ENCODE measurements at places on chromosomes 11 and 22.

DNA sequence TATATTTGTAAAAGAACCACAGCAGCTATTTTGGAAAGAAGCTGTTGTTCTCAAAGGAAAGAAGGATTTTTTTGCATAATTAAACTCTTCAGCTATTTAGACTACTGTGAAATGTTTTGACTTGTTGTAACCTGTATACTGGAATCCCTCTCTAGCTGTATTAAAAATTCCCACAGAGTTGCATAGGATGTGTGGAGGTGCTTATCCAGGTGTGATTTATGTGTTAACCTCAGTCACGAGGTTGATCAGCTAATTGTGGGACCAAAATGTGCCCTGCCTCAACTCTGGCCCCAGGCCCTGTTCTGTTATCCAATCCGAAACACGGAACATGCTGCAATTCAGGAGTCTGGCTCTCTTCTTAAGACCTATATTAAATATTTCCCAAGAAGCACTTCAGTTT lies 70.1 kb downstream of the LIF start:
- no peak for DNase-seq

- DNase-seq, result no peak
Observed at GRCh38 chr22:35377735-35378134, 3.2 kb upstream of the HMOX1 start.

DNA sequence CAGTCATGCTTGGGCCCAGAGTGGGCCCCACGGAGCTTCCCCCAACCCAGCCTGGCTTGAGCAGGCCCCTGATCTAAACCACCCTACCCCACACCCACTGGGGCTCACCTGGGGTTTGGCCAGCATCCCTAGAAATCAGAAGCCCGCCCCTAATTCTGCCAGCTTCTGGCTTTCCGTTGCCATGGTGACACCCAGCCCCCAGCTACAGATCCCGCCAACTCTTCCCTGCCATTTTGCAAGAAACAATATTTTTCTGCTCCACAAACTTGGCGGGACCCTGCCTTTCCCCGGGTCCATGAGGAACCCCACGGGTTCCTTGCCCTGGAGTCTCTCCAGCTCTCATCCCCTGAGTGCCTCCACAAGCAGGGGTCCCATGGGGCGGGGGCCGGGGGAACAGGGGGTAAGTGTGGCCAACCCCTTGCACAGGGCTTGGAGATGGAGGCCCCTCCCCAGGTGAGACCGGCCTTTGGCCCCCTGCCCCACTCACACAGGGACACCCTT lies 90.0 kb downstream of the CDKN1C start:
- DNase-seq, result no peak

DNA sequence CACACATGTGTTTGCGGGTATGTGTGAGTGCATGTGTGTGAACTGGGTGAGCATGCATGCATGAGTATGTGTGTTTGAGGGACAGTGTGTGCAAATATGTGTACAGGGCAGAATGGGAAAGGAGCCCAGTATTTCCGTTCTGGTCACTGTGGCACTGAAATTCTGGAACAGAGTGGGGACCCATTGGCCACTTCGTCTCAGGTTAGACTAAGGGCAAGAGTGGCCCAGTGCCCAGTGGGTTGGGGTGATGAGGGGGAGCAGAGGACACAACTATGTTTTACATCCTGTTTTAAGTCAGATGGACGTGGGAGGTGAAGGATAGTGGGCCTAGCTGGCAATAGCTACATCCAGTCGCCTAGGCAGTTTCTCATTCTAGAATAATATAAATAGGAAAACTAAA lies 438.5 kb downstream of the DYNC2H1 start:
- DNase-seq, result no peak

GRCh38 chr11:67213178-67213621 lies 53.1 kb upstream of the GRK2 start:
- no peak for DNase-seq

DNA sequence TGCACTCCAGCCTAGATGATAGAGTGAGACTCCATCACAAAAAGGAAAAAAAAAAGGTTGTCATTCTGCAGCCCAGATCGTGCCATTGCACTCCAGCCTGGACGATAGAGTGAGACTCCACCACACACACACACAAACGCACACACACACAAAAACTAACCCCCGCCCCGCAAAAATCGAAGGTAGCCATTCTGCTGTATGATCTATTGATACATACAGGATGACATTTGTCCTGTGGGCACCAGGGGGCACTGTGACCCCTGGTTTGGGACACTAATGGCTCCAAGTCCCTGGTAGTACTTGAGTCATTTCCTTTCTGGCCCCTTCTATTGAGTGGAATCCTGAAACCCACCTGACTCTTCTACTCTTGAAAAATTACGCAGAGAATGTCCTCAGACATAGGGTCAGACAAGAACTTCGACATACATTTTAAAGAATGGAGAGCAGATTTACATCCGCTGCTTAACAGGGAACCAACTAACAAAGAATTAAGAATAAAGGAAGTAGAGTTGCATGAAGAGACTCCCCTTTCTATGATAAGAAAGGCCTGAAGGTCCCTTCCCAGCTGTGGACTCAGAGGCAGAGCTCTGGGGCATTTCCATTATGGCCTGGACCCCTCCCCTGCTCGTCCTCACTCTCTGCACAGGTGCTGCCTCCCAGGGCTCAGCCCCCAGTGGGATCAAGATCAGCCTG lies 35.0 kb upstream of the PRAME start:
- peak; percentile 37 for DNase-seq

DNA sequence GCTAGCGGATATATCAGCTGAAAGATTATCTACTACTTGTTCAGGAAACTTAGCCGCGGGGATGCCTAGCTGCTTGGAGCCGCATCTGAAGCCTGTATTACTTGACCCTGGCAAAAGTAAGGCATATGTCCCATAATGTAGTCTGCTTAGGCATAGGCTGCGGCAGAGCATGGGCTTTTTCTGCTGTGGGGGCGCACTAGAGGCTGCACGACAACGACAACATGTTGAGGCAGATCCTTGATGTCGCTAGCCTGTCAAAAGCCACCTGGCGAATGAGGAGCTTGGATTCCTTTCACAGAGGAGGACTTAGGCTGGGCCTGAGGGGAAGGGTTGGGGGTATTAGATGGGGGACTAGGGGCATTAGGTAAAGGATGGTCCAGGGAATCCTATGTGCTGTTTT lies 1.1 kb upstream of the OR52N2 start:
- DNase-seq, result no peak

DNA sequence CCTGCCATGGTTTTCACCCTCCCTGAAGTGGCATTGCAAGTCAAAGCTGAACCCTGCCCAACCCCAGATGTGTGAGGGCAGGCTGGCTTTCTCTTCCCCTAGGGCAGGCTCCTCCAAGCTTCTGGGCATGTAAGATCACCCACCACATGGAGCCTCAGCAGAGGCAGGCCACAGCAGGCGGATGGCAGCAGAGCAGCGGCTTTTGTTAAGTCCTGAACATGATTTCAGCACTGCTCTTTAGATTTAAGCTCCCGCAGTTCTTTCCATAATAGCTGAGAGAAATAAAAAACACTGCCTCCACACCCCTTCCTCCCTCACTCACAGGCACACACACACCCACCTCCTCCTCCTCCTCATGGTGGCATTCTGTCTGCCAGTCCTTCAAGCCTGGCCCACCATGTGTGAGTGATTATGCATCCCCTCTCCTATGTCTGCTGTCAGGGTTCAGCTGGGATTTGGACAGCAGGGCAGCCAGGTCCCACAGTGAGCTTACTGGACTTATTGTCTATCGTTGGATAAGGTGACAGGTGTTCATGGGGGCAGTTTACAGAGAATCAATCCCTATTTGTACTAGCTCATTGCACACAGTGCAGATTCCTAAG lies 5.0 kb upstream of the NTM start:
- no peak for DNase-seq

- DNase-seq, result no peak
Observed at GRCh38 chr11:69008737-69009440, 4.2 kb downstream of the MRGPRF start.

- DNase-seq, result no peak
Observed at GRCh38 chr11:33713151-33713855, 12.7 kb upstream of the C11orf91 start.

DNA sequence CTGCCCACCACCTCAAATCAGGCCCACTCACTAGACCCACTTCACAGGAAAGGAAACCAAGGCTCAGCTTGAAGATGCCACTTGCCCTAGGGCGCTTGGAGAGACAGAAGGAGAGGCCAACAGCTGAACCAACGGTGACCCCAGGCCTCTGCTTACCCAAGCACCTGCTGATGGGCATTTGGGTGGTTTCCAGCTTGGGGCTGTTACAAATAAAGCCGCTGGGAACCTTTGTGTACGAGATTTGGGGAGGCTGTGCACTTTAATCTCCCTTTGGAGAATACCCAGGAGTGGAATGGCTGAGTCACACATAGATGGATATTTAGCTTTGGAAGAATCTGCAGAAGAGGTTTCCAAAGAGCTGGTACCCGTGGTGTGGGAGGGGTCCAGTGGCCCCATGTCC lies 50.9 kb upstream of the LINC01488 start:
- DNase-seq, result no peak

DNA sequence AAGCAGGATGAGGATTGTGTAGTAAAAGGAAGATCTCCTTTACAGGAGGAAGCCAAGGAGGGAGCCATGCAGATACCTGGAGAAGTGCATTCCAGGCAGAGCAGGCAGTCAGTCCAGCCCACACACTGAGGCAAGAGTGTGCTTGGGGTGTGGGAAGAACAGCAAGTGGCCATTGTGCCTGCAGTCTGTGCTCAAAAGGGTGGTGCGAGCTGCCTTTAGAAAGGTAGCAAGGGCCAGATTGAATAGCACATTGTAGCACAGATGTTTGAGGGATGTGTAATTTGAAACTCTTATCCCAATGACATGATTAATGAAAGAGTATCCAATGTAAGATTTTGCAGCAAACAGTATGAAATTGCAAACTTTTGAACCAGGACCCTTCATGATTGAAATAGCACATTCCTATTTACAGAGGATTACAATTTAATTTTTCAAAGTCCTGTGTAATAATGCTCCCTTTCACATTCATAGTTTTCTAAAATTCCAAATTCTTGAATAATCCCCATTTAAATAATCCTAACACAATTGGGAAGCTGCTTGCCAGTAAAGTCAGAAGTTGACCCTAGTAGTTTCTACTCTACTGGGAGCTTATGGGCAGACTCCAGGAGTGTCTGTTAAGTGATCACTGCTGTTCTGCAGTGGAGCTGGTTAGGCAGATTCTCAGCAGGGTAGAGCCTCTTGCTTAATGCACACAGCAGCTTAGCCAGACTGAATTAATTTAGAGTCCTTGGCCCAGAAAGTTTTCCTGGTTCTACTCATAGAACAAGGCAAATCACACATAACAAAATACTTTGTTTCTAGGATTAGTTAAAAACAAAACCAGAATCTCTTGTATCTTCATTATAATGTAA lies 78.1 kb downstream of the CYB5R2 start:
- no peak for DNase-seq

DNA sequence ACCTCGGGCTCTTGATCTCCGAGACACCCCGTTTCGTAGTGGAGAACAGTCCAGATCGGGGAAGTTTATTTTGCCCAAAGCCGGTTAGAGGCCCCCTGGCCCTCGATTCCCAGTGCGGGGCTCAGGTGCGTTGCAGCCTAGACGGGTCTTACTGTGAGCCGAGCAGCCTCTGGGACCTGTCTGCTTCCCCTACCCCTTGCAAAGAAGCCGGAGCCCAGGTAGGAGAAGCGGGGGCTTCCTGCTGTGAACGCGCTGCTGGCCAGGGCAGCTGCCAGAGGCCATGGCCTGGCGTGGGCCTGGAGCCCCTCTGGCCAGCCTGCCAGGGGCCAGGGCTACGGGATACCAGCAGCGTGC lies 621 bp downstream of the TSPO start:
- no peak for DNase-seq

DNA sequence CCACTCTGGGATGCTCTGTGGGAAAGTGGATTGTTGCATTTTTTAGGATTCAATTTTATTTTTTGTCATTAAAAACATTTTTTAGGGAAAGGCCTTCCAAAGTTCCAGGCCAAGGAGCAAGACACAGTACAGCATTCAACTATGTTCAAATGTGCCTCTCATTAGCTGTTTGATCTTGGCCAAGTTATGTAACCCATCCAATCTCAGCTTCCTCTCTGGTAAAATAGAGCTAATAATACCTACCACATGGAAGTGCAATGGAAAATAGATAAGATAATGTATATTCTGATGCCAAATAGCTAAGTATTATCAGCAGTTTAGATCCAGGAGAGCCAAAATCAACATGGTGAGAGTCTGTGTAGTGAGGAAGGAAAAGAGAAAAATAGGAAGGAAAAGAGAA lies 220.3 kb upstream of the SESN3 start:
- no peak for DNase-seq

DNA sequence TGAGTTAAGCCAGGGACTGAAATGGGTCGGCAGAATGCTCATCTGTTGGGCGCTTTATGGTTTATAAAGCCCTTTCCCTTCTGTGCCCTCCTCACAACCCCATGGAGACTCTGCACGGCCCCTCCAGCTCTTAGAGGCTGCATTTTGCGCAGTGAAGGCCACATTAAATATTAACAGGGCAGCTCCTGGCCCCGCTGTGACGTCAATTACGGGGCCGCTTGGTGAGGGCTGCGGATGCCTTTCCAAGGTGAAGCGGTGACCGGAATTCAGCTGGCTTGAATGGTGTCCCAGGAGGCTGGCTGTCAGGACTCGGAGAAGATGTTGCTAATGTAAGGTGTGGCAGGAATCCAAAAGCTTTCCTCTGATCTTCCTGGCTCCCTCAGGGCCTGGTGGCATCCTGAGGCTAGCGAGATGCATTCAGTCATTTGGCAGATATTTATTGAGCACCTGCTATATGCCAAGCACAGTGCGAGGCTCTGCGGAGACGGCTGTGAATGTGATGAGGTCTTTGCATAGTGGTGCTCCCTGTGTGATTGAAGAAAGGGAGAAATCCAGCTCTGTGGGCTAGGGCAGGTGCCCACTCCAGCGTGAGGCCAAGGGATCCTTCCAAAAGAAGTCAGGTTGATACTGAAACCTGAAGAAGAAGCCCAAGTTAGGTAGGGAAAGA lies 10.4 kb upstream of the YWHAH start:
- DNase-seq, result no peak

DNA sequence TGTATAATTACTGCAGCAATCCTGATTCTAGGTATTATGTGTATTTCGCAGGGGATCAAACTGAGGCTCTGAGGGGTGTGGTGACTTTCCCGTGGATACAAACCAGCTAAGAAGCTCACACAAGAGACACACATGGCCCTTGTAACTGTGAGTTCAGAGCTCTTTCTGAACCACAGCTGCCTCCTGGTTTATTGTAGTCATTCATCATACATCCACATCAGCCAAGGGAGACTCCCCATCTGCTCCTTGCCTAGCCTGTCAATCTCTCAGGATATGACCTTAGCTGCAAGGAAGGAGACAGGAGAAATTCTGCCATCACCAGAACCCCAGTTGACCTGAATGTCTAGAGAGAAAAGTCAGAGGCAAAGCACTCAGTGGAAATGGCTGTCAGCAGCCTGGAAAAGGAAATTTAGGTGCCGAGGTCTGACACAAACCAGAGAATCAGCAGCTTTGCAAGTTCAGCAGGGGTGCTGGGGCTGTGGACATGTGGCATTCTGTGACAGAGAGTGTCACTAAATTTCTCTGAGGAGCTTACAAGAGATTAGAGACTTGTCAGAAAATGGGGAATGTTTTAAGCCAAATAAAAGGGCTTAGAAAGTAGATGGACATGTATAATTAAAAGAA lies 209.5 kb downstream of the AASDHPPT start:
- DNase-seq, result no peak

GRCh38 chr11:79119491-79120284 lies 321.1 kb downstream of the TENM4 start:
- no peak for DNase-seq

All from activated CD4-positive, alpha-beta T cell treated with anti-CD3 and anti-CD28 coated beads, Interleukin-2, amount 50 U/mL, for 24 hours (primary cell).